Body of pancreas (tissue), 4 donors: ENCODE measurements at places on chromosomes 2 and 18.

- DNase-seq: peak; percentile 57
Observed at GRCh38 chr2:72883356-72883962, 3.7 kb upstream of the SPR start.

GRCh38 chr2:181760521-181760920 is 80.2 kb upstream of the NEUROD1 start:
- DNase-seq: no peak

DNA sequence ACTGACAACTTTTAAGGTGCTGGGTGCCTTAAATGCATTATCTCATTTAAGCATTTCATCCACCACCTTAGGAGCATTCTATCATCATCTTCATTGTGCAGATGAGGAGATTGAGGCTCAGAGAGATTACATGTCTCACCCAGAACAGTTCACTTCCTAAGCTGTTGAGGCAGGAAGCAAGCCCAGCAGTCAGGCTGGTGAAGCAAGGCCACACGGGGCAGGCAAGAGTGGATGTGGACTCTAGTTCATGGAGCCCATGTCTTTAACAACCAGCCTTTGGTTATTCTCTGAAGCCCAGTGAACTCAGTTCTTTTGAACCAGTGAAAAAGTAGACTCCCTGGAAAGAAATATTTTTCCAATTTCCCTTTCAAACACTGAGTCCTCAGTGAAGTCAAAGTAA is 294.8 kb upstream of the MGAT5 start:
- DNase-seq: no peak

DNA sequence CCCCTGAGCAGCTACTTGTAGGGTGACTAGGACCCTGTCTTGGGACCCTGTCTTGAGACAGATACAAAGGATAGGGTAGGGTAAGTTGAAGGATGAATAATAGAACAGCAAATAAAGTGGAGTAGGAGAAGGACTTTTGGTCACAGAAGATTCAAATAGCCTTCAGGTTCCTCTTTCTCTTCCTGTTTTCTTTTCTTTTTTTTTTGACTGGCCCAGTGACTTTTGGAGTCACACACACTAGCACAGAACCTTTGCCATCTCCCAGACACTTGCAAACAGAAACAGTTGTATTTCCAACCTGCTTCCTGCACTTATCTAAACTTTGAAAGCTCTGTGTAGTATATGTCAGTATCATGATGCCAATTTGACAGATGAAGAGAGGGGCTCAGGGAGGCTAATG is 108.2 kb downstream of the TDRD15 start:
- DNase-seq: no peak

DNA sequence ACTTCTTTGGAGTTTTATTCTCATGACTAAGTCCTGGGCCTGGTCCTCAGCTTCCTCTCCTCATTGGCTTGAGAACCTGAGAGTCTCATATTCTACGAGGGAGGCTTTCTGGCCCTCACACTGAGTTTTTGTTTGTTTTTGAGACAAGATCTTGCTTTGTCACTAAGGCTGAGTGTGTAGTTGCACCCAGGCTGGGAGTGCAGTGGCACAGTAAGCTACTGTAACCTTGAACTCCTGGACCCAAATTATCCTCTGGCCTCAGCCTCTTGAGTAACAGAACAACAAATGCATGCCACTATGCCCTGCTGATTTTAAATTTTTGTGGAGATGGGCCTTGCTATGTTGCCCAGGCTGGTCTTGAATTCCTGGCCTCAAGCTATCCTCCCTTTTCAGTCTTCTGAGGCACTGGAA is 22.6 kb downstream of the PRKRA start:
- no peak for DNase-seq

GRCh38 chr2:217919781-217920351 is 82.9 kb downstream of the TNS1 start:
- no peak for DNase-seq

DNA sequence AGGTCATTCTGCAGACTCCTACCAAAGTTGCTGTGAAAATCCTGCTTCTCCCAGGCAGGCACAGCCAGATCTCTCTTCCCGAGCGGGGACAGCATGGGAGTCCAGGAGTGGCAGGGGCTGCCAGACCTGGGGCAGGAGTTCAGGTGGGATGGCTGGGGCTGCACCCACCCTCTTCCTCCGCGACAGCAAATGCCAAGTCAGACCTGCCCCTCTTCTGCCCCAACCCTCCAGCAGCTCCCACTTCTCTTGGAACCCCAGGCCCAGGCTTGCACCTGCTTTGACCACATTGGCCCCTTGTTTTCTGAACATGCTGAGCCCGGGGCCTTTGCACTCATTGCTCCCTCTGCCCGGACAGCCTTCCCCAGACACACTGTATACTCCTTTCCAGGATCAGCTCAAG is 288.2 kb upstream of the HS6ST1 start:
- DNase-seq: no peak

GRCh38 chr2:9326975-9327374 is 96.4 kb downstream of the ITGB1BP1 start:
- no peak for DNase-seq

- no peak for DNase-seq
Observed at GRCh38 chr18:58793361-58793760, 71.3 kb upstream of the ZNF532 start.

GRCh38 chr2:241009191-241009590 is 10.8 kb downstream of the SNED1 start:
- DNase-seq: peak; percentile 4
